ENCODE measurements at places on chromosomes 5 and 9.

DNA sequence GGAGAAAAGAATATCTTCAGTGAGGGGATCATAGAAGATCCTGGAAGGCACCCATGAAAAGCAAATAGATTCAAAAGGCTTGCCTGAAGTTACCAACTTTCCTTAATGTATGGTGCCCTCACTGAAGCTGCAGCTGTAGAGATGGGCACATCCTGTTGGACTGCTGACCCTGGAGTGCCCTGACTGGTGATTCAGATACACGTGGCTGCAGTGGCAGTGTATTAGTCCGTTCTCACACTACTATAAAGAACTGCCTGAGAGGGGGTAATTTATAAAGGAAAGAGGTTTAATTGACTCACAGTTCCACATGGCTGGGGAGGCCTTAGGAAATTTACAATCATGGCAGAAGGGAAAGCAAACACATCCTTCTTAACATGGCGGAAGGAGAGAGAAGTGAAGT, 80.3 kb downstream of the OSMR start:
- peak; percentile 42 for DNase-seq

DNA sequence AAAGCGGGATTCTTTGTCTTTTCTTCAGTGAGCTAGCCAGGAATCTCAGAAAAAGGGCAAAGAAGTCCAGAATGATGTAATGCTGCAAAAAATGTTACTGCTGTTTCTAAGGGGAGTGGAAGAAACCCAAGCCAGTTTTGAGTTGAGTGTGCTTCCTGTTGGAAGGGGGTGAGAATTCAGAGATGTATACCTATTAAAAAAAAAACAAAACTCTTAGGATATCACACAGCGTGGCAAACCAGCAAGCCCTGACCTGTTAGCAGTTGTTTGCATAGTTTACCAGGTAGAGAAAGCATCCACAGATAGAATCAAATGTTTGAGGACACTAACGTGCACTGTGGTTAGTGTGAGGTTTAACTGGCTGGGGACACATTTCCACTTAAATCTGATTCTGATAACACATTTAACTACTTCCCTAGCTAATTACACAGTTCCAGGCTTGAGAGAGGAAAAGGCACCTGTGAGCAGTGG, 11.4 kb downstream of the BASP1 start:
- peak; percentile 79 for DNase-seq

GRCh38 chr9:133492061-133493021, 13.4 kb upstream of the SLC2A6 start:
- DNase-seq = no peak

DNA sequence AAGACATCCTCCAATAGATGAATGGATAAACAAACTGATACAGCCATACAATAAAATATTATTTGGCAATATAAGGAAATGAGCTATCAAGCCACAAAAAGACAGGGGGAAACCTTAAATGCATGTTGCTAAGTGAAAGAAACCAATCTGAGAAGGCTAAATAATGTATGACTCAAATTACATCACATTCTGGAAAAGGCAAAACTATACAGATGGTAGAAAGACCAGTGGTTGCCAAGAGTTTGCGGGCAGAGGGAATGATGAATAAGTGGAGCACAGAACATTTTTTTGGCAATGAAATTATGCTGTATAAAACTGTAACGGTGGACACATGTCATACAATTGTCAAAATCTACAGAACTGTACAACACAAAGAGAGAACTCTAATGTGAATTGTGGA, 63.3 kb downstream of the CSF2 start:
- peak; percentile 85 for DNase-seq
